ENCODE measurements at places on chromosomes 1 and 21. TPM values are rescaled to one million over a fixed set of nuclear protein-coding genes. Genes with fewer than 3 reads are reported as not detected.

DNA sequence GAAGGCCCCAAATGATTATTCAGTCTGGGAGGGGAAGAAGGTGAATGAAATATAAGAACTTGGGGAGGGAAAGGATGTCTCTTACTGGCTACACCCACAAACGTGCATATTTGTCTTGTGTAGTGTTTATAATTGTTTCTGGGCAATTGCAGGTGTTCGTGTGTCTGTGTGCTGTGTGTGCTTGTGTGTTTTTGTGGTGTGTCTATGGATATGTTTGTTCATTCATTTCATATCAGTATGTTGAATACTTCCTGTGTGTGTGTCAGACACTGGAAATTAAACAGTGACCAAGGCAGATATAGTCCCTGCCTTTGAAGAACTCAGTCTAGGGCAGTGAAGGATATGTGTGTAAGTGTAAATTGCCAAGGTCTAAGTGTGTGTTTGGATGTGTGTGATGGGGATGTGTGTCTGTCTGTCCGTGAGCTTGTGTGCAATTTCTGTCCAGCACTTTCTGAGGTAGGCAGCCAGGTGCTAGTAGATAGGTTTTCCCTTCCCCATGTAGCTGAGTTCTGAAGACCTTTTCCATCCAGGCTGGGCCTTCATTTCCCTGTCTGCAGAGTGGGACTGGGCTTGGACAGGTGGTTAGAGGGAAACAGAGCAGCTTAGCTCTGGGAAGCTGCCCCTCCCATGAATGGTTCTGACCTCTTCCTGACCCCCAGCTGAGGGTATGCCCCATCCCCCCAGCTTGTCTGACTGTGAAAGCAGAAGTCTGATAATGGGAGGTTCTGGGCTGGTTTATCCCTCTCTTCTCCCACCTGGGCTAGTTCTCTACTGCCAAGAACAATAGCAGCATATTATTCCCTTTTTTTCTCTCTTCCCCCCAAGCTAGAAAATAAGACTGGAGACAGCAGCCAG, 3.8 kb downstream of the AGO1 start:
- no peak for DNase-seq

Gene COL24A1
- total RNA-seq: 3.0 TPM

Gene TCP10L
- total RNA-seq: 1.5 TPM

Gene MYCL
- 1.2 TPM for total RNA-seq

Gene RGS16
- 20.9 TPM for total RNA-seq

Gene AMY1C
- total RNA-seq: not detected

- no peak for DNase-seq
Observed at GRCh38 chr1:87785386-87785785, 456.7 kb downstream of the LMO4 start.

DNA sequence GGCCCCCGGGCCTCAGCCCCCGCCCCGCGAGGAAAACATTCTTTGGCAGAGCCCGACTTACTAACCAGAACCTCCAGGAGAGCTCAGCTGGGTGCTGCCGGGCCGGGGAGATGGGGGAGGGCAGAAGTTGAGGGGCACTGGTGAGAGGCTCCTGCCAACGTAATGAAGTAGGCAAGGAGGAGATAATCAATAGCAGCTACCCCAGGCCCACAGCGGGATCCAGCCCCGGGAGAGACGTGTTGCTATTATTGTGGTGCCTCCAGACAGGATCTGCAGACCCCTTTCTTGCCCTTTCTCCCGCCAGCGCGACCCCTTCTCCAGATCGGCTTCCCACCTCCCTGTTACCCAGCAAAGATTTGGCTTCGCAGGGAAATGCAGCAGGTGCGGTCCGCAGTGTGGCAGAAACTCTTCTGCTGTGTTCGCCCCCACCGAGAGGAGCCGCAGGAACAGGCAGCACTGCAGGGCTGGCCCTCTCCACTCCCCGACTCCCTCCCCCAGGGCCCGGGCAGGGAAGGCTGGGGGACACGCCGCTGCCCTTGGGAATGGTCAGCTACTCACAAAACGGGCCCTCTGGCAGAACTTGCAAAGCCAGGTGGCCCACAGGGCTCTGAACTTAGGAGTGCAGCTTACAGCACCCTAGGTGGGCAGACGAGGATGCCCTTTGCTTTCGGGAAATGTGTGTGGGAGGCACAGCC, 1.5 kb upstream of the KCNA2 start:
- no peak for DNase-seq

Gene BGLAP
- not detected for total RNA-seq

Gene DISC1
- total RNA-seq: 10.9 TPM

Data from aorta (tissue), 5 donors.